ENCODE measurements at places on chromosomes 5 and 9.

DNA sequence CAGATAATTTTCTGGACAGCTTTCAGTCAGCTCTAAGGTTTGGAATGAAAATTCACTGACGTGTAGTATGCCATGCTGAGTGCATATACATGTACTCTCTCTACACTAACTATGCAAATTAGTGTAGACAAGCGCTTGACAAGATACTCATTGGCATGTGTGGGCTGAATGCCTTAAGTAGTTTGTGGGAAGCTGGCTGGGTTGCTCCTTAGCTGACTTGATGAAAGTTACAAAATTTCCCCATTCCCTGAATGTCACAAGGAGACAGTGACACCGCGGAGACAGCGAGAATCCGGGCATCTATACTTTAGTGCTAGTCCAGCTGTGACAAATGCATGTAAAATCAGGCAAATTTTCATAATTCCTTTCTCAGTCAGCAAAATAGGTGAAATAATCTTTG is 51.6 kb upstream of the C5orf46 start:
- DNase-seq, result no peak

DNA sequence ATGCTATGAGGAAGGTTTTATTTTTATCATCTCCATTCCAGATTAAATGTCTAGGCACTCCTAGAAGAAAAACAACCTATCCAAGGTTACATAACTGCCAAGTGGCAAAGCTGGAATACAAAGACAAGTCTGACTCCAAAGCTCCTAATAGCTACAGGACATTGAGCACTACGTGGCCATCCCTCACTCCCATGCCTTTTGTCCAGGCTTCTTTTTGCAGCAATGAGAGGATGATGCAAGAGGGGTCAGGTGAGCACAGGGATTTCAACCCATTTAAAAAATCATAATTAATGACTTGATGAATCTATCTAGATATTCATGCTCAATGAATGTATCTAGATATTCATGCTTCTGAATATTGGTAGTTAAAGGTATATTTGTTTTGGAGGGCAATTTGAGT is 117.0 kb downstream of the KIAA0825 start:
- DNase-seq, result no peak

- no peak for DNase-seq
Measured at GRCh38 chr5:156825688-156826087, 24.4 kb upstream of the PPP1R2B start.

GRCh38 chr5:139799359-139799758 is 3.8 kb downstream of the PSD2 start:
- DNase-seq, result no peak

- no peak for DNase-seq
Measured at GRCh38 chr5:158899792-158900191, 199.9 kb downstream of the EBF1 start.

- DNase-seq, result no peak
Measured at GRCh38 chr5:116076496-116076895, 8.3 kb upstream of the COMMD10 start.

DNA sequence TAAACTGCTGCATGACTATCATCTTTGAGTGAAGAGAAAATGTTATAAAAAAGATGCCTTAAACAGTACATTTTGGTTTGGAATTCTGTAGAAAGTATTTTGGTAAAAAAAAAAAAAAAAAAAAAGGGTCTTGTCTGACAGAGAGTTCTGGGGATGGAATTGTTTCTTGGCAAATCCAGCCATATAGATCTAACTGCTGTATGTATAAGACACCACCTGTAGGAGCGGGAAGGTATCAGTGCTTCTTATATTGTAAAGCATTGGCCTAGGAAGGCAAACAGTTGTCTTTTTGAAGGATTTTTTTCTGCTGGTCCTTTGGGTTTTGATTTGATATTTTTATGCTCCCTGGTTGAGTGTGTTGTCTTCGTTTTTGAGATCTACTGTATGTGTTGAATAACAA is 2.8 kb downstream of the PURA start:
- no peak for DNase-seq

DNA sequence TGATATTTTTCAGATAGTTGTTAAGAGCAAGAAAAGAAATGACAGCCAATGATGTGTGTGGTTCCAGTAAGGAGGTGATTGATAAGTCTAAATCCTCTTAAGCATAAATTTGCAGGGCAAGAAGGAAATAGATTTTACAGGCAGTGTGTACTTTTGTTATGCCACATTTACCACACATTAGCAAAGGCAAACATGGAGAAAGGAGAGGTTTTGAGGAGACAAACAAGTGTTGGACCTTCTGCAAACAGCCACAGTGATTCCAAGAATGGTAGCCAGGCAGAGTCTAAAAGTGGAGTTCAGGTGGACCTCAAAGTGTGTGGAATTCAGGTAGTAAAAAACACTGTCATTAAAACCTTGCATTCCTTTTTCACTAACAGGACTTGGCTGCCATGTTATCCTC is 295.9 kb upstream of the ITGA1 start:
- DNase-seq, result no peak

GRCh38 chr9:93712896-93713295 is 136.5 kb downstream of the PHF2 start:
- no peak for DNase-seq

DNA sequence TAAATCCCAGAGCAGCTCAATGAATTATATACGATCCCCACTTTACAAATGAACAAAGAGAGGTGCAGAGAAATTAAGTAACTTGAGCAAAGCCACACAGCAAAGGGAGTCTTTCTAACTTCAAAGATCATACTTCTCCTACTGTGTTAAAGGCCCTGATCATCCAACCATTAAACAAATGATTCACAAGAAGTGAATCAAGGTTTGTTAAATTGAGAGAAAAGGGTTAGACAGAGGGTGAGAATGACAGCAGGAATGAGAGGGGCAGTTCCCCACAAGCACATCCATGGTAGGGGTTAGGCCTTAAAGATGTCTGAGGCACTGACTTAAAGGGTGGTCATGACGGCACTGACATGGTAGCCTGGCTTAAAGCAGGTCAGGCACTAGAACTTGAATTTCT is 10.7 kb downstream of the IDNK start:
- DNase-seq, result no peak

GRCh38 chr9:27602142-27602861 is 29.0 kb upstream of the C9orf72 start:
- no peak for DNase-seq

DNA sequence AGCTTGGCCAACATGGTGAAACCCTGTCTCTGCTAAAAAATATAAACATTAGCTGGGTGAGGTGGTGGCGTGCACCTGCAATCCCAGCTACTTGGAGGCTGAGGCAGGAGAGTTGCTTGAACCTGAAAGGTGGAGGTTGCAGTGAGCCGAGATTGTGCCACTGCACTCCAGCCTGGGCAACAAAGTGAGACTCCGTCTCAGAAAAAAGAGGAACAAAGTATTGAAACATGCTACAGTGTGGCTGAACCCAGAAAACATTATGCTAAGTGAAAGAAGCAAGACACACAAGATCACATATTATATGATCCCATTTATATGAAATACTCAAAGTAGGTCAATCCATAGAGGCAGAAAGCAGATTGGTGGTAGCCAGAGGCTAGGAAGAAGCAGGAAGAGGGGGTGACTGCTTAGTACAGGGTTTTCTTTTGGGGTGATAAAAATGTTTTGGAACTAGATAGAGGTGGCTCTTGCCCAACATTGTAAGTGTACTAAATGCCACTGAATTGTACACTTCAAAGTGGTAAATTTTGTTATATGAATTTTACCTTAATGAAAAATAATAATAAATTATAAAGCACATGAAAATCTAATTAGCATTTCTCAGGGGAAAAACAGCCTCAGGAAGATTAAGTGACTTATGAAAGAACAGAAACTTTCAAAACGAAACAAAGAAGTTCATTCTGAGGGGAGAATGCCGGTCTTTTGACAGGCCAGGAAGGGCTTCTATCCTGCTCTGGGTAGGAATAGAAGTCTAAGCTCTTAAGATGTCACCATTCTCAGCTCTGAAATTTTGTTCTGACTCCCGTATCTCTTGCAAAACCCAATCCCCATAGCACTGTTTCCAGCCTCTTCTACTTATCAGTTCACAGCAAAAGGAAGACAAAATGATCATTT is 161.1 kb upstream of the TBCA start:
- no peak for DNase-seq

DNA sequence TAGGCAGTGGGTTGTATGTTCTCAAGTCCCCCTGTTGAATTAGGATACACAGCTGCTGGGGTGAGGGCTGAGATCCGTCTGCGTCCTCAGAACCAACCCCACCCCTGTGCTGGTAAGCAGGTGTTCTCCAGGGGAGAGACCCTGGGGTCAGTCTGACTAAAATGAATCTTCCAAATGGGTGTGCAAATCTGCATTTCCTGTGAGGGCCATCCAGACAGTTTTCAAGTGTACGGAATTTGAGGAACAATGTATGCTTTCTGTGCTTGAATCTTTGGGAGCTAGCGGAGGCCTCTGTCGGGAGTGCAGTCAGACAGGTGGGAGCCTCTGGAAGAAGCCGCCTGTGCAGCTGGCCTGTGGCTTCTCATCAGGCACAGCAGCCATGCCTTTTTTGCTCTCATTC is 122.9 kb downstream of the MACROH2A1 start:
- DNase-seq, result no peak

DNA sequence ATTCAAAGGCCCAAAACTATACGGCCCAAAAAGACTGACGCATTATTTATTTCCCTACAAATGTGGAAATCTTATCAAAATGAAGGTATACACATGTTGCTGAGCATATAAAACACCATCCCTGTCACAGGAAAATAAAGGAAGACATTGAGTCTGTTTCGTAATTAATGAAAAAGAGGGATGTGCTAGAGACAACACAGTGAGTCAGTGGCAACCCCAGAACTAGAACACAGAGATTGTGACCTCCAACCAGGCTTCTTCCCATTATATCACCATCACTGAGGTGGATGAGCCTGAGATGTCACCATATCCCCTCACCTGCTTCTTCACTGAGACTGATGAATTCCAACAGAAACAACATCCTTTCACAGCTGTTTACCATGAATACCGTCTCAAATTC is 3.8 kb downstream of the NDUFA8 start:
- no peak for DNase-seq

DNA sequence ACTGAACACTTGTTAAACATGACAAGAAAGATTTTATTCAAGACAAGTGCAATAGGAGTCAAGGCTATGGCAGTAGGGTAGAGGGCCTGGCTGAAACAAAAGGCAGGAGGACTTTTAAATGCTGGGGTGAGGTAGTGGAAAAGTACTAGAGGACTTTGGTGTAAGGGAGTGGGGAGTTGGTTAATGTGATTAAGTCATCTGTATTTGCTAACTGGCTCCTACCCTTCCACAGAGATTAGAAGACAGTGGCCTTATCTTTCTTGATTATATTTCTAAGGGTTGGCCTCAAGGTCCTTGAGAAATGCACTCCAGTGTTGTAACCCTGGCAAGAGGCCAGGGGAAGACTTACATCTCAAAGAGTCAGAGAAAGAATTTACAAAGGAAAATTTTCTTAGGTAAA is 160.2 kb upstream of the FTMT start:
- DNase-seq, result no peak

- no peak for DNase-seq
Measured at GRCh38 chr5:82661933-82662332, 383.8 kb upstream of the RPS23 start.

Measured in NCI-H1930 (cell line).